Activated CD4-positive, alpha-beta T cell treated with anti-CD3 and anti-CD28 coated beads for 1 hour (primary cell): ENCODE measurements at places on chromosomes 1 and 21.

GRCh38 chr1:119323216-119323982 is 45.2 kb upstream of the HAO2 start:
- DNase-seq: no peak

- DNase-seq: no peak
Observed at GRCh38 chr1:15739745-15740144, 2.6 kb upstream of the TMEM82 start.

GRCh38 chr1:222582099-222582774 is 7.5 kb downstream of the TAF1A start:
- no peak for DNase-seq

GRCh38 chr1:236608930-236609726 is 4.8 kb upstream of the HEATR1 start:
- no peak for DNase-seq

DNA sequence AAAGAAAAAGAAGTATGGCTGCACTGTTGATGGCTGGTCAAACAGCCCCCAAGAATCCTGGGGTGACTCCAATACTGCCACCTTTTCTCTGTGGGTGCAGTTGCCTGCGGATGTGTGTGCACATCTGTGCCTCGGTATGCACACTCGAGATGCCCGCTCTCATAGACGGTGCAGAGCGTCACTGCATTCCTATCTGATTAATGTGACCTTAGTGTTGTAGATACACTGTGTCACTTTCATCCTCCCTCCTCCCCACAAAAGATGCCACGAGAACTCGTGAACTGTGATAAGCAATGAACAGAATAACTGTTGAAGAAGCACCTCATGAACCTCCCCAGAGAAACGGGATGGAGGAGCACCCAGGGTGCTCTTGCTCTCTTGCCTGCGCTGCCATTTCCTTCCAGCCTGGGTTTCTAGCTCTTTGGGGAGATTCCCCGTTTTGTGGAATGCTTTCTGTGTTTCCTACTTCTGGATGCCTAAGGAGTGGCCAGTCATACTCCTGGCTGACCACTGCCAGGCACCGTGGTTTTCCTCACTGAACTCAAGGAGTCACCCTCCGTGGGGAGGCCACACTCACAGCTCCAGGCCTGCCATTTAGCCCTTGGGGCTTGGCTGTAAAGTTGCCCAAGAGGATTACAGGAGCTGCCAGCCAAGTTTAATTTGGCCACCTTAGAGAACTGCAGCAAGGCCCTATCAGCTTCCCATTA is 32.0 kb downstream of the NTPCR start:
- no peak for DNase-seq

DNA sequence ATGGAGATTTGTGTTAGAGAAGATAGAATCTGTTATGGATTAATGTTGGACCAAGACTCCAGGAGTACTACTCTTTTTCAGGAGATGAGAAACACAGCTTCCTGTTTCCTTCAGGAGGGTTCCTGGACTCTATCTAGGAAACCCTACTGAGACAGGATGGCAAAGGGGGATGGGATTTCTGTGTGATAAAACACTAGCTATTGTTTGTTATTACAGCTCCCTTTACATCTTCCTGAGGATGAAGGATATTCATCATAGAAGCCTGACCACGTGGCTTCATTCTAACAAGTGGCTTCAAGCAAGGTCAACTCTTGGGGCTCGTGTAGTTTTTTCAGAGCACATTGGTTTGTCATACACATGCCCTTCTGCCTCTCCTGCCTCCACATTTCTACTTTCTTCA is 33.3 kb downstream of the RGL1 start:
- DNase-seq: no peak

GRCh38 chr1:46862348-46862747 is 63.5 kb downstream of the CYP4B1 start:
- no peak for DNase-seq

DNA sequence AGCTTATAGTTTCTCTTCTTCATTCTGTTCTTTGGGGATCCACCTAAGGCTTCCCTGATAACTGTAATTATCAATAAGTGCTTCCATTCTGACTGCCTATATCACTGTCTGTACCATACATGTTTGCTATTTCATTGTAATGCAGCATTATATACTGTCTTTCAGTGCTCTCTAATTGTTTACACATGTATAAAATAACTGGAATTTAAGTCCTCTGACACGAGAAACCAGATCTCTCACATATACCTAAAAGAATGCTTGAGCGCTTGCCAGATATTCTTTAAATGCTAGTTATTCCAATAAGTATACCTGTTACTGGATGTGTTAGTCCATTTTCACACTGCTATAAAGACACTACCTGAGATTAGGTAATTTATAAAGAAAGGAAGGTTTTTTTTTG is 34.7 kb downstream of the CELF3 start:
- DNase-seq: no peak

GRCh38 chr1:242243472-242243871 is 244.6 kb upstream of the MAP1LC3C start:
- no peak for DNase-seq

DNA sequence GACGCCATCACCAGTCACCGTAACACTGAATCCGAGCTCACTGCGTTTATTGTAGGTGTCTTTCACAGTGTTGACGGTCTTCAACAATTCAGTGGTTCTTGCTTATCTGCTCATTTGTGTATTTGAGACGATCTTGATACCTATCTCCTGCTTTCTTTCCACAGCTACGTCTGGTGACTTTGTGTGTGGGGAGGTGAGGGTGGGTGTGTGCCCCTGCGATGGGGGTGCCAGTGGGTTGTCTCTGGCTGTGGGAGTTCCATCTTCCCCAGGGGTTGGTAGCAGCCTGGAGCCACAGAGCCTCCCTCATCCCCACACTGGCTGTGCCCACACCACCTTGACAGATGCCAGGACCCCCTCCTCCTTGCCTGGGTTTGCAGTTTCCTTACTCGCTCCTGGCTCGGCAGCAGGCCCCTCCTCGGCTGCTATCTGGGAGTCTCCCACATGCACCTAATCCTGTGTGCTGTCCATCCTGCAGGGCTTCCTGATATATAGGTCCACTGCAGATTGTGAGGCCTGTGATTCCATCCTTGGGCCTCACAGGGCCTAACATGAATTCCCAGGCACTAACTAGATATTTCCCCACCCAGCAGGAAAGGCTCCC is 6.3 kb upstream of the PARP1 start:
- DNase-seq: no peak

- DNase-seq: no peak
Observed at GRCh38 chr1:34018285-34018684, 146.7 kb downstream of the CSMD2 start.

DNA sequence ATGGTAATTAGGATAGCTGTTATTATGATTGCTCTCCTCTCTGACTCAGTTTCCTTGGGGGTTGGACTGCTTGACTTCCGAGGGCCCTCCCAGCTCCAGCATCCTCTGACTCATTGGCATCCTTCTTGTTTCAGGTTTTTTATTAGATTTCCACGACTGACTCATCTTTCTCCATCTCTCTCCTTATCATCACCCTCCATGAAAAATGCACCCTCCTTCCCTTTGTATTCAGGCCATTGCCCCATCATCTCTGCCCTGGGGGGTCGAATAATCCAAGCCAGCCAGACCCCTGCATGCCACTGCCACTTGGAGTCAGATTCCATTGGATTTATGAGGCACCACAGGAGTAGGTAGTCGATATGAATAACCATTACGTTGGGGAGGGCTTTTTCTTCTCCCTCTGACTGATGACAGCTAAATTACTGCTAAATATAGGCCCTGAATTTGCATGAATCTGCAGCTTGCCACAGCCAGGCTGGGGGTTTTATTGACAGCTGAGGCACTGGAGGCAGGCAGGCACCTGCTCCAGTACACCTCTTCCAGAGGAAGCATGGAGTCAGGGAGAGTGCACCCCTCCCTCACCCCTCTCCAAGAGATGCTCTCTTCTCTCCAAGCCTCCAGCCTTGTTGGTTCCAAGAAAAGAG is 91.7 kb downstream of the C1orf94 start:
- DNase-seq: no peak

DNA sequence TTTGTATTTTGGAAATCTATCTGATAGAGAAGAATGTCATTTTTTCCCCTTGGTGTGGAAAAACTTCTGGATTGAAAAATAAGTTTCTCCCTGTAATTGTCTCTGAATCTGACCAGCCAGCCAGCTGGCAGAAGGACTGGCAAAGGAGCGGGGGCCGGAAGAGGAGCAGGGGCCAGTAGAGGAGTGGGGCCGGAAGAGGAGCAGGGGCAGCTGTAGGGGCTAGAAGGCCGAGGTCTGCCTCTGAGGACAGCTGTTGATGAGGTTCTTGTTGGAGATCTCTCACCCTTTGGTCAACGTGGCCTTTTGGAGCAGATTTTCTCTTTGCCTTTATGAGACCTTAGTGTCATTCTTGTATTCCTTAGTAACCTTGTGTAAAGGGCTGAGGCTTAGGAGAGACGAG is 121.8 kb downstream of the GALNT2 start:
- DNase-seq: no peak
